ENCODE measurements at places on chromosomes 12 and 14. TPM values are rescaled to one million over a fixed set of nuclear protein-coding genes. Genes with fewer than 3 reads are reported as not detected.

The PLEKHG3 gene
- 50.1 TPM for total RNA-seq

DNA sequence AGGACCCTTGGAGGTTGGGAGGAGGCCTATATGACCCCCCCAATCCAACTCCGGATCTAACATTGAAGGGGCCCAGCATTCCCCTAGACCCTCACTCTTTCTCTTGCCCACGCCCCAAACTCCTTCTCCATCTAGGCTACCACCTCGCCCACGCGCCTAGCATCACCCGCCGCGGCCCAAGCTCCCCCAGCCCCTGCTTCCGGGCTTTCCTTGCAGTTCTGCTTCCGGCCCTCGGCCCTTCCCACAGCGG is 445 bp downstream of the CERS5 start:
- no peak for DNase-seq

DNA sequence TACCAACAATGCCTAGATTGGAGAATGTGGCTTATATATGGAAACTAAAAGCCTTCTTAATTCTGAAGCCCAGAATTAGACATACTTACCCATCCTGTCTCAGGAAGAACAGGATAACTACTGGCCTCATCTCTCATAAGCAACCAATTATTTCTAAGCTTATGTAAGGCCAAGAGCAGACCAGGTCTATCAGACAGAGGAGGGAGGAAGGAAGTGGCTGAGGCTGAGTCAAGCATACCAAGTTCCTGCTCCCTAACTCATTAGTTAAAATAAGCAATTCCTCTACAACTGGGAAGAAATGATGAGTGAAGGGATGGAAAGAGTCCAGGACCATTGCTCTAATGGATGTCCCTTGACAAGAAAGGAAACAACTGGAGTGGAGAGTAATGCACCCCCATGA is 27.0 kb upstream of the INSM2 start:
- no peak for DNase-seq

DNA sequence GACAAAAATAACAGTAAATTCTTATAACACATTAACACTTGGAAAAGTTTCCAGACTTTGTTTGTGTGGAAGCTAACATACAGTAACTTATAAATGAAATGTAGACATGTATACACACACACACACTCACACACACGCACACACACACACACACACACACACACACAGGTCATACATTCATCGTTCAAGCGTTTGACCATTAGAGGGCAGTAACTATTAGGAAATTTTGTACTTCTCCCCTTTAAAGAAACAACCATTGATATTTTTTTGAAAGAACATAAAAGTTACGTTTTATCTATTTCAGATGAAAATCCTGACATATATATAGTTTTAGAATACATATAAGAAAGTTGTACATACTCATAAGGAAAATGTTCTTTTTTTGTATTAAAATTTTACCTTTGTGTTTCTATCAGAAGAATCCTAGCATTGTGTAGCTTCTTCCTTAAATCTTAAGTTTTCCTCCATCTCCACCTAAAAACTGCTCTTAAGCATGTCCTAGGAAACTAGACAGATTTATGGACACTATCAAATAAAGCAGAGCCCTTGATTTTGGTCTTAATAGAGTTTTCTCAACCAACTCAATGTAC is 29.0 kb downstream of the PTPRQ start:
- no peak for DNase-seq

GRCh38 chr12:40202095-40203059 is 22.4 kb upstream of the LRRK2 start:
- no peak for DNase-seq

DNA sequence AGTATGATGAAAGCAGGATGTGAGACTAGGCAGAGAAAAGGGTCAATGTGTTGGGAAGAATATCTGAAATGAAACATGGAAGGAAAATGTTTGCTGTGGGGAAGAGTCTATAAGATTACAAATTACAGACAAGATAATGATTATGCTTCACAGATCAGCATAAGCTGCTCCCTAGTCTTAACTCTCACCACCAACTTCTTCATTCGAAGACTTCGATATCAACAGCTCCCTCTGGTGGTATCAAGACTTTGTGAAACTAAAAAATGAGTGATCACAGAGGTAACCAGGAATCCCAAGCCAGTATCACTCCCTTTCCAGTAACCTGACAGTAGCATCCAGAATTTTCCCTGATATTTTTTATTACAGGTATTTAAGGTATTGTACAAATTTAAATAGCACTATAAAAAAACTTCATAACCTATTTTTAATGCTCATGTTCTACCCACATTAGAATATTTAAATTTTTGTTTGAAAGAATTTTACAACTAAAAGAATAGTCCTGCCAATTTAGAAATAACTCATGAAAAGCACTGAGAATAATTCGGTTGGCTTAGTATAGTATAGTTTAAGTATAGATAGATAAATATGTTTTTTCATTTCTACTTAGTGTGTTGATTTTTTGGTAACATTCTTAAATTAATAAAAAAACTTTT is 84.4 kb downstream of the C2CD5 start:
- DNase-seq = no peak

All from vagina (tissue), 2 donors.